Foreskin fibroblast (primary cell): ENCODE measurements at places on chromosomes 3 and 15.

DNA sequence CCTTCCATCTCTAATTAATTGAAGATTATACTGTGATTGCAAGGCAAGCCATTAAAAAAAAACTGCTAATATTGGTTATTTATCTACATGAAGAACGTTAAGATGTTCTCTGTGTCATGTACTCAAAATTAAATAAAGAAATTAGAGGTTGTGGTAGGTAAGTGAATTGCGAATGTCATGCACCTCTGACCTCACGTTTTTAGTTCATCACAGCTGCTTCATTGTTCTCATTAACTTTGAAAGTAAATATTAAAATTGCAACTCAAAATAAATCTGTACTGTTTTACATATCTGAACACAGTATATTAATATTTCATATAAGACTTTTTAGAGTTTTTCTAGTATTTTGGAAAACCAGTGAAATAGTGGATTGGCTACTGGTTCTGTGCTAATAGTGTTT is 94.0 kb downstream of the KLHL25 start:
- no peak for DNase-seq

DNA sequence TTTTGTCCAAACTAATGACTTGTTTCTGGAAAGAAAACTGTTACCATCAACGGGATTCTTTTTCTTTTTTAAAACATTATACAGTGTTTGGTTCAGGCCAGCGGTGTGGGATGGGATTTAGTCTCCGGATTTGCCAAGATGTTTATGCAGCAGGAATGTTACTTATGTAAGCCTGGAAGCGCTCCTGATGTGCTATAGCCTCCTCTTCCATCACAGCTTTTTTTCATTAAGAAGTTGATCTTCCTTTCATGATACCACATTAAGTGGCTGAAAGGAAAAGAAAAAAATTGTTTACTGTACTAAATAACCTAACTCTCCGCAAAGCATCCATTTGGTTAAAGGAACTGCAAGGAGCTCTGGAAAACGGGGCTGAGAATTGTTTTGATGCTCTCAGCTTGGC is 120.5 kb upstream of the ALDH1A3 start:
- peak; percentile 79 for DNase-seq

GRCh38 chr3:17339132-17339575 is 403.3 kb downstream of the TBC1D5 start:
- DNase-seq, result no peak

DNA sequence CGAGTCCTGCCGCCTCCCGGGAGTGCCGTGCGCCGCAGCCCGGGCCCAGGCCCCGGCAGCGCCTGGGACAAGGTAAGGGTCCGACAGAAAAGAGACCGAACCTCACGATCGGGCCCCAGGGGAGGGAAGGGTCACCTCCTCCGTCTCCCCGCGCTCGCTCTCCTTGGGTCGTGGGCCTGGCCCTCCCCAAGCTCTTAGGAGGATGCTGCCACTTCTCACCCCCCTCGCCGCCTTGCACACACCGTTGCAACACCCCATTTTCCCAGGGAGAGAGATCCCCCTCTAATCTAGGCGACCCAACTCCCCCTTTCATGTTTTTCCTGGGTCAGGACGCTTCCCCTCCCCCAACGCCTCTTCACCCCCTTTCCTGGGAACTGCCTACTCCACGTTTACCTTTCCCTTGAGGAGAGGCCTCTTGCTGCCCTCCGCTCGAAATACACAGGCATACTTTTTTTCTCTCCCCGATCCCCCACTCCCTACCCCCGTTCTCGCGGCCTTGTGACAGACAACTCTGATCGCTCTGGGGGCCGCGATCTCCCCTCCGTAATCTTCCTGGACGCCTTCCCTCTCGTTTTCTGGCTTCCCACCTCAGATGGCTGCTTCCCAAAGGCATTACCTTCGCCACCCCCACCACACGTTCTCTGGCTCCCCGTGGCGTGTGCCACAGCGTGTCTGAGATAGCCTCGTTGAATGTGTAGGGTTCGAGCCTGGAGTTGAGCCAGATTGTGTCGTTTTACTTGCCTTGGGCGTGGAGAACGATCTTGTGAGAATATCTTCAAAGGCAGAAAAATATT is 688 bp downstream of the SETD5 start:
- DNase-seq, result no peak

GRCh38 chr3:23877329-23877980 is 39.3 kb downstream of the NKIRAS1 start:
- peak; percentile 95 for DNase-seq

GRCh38 chr3:6644070-6644929 is 216.6 kb upstream of the GRM7 start:
- no peak for DNase-seq

- no peak for DNase-seq
Observed at GRCh38 chr3:151568184-151568583, 107.3 kb upstream of the IGSF10 start.

- DNase-seq, result no peak
Observed at GRCh38 chr3:37154668-37155314, 19.6 kb downstream of the LRRFIP2 start.
